Muscle of arm (tissue), 14 donors: ENCODE measurements at places on chromosomes 2 and 18.

- DNase-seq: no peak
Measured at GRCh38 chr2:98348066-98348561, 1.9 kb downstream of the CNGA3 start.

- DNase-seq: no peak
Measured at GRCh38 chr18:25669741-25670140, 317.8 kb upstream of the ZNF521 start.

- DNase-seq: no peak
Measured at GRCh38 chr2:120673571-120674061, 62.1 kb upstream of the GLI2 start.

DNA sequence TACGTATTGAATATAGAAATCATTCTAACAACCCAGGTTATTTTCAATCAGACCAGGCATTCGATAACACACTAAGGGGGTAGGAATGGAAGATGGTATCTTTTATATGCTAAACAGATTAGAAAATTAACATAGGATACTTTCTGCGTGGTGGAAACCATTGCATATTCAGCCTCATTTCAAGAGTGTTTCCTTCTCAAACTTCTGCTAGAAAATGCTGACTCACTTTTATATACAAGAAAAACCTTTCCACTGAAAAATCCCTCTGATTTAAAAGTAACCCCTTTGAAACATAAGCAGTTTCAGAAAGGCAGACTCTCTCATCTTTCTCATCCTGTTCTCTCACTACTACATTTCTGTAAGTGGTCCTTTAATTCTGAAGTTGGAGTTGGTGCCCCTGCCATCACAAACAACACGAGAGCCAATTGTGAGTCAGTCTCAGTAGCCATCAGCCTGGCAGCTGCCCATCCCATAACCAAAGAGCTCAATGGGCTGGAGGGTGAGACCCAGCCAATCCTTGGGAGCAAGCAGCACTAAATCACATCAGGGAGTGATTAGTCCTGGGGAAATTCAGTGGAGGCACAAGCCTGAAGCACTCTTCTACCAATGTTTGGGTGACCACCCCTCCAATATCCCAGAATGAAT, 343.1 kb downstream of the CELF4 start:
- no peak for DNase-seq

GRCh38 chr2:189444322-189444721, 3.0 kb downstream of the WDR75 start:
- no peak for DNase-seq

- no peak for DNase-seq
Measured at GRCh38 chr2:47833516-47833968, 50.6 kb downstream of the MSH6 start.

- peak; percentile 4 for DNase-seq
Measured at GRCh38 chr2:183665425-183665824, 541.2 kb downstream of the NUP35 start.

DNA sequence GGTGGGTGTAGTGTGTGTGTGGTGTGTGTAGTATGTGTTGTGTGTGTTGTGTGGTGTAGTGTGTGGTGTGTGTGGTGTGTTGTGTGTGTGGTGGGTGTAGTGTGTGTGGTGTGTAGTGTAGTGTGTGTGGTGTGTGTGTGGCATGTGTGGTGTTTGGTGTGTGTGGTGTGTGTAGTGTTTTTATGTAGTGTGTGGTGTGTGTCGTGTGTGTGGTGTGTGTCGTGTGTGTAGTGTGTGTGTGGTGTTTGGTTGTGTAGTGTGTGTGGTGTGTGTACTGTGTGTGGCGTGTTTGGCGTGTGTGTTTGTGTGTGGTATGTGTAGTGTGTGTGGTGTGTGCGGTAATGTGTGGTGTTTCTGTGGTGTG, 4.7 kb upstream of the RTP5 start:
- DNase-seq: no peak

DNA sequence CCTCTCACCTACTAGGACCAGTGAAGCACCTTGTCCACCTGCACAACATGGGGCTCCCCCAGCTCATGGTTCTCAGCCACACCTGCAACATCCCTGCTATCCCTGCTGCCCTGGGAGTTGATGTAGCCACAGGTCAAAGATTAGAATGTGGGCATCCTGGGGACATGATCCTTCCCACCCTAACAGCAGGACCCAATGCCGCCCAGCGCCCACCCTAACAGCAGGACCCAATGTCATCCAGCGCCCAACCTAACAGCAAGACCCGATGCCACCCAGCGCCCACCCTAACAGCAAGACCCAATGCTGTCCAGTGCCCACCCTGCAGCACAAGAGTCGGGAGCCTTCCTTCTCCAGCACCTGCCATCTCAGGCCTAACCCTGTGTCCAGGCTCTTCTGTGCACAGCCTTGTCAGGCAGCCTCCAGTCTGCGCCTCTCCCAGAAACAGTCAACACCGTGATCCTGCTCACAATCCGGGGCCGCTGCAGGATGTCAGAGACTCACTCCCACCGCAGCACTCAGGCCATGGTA, 237.3 kb upstream of the SALL3 start:
- DNase-seq: no peak

DNA sequence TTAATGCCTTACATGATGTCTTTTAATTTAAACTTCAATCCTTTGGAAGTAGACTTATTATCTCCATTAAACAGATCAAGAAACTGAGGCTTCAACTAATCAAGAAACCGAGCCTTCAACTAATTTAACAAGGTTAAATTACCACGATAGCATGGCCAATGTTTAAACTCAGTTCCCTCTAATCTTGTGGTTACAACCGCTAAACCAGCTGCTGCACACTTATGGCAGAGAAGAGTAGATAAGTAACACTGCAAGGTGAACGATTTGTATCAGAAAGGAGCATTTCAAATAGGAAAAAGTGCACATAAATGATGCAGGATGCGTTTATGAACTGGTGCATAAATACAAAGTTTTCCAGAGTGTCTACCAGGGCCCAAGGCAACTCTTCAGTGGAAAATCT, 144.6 kb upstream of the CAVIN2 start:
- DNase-seq: no peak

DNA sequence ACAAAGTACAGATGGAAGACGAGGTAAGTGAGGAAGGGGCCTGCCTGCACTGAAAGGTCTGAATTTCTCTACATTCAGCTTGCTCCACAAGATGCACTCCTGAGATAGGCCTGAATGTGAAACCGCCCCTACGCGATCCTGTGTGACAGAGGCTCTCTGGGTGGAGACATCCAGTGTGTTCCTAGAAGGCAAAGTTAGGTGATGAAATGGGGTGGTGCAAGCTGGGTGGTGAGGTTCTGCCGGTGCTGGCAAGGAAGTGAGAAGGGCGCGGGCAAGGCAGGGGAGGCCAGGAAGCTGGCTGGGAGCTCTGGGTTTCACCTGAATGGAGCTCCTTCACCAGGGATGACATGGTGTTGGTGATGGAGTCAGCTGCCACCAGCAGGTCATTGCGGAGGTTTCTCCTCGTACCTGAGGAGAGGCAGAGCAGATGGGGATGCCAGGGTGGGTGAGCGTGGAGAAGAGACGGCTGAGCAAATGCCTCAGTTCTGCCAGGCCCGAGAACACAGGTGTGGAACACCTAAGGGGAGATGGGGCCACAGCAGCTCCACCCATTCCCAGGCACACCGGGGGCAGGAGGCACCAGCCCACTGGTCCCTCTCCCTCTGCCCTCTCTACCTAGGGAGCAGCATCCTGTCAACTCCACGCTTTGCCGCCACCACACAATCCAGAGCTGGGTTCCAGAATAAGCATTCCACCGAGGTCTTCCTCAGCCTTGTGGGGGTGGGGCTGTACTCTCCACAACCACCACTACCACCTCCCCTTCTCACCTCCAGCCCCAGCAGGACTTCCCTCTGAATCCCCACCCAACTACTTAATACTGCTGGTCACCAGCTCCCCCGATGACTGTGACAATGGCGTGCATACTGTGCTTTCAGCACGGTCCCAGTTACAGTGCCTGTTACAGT, 45.5 kb upstream of the DNMT3A start:
- no peak for DNase-seq

DNA sequence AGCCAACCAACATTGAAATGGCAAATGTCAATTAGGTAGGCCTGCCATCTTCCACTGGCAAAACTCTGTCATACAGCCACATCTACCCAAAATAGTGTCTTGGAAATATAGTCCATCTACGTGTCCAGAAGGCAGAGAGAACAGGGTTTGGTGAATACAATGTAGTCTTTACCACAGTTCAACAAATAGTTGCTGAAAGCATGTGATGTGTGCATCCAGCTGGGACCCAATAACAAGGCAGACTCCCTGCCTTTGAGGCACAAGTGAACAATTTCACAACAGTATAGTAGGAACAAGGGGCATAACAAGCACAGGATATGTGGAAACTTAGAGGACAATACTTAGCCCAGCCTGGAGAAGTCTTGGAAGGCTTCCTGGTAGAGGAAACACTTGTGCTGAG, 72.6 kb downstream of the EVA1A start:
- DNase-seq: no peak

DNA sequence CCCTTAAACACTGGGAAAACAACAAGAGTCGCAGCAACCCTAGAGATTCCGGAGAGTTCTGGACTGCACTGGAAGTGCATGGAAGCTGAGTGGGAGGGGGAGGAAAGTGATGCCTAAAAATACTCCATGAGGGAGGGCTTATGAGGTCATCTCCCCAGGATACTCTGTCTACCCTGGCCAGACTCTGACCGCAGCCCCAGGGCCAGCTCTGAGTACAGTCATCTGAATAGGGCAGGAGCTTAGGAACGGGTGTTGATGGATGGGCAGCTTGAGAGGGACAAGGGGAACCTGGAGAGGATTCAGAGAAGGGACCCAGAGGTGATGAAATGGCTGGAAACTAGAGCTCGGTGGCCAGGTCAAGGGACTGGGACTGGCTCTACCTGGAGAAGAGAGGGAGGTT, 79.3 kb upstream of the IGFBP5 start:
- no peak for DNase-seq

DNA sequence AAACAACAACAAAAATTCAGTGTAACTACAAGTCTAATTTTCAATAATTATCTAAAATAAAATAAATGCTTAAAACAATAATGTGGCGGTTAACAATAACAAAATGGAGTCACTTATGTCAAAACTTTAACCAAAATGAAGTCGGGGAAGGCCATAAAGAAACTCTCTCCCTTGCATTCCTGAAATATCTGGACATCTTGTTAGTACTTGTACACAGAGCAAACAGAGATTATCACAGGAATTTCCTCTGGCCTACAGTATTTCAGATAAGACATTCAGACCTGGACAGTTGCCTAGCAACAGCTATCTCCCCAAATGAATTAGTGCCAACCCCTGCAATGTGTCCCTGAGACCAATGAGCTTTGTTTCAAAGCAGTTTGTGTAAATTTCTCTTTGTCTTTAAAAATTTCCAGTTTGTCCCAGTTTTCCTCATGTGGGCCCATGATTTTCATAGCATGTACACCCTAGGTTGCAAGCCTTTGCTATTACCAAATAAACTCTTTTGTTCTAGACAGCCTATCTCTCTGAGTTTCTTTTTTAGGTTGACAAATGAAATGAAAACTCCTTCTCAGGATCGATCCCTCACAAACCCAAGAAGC, 68.6 kb downstream of the EXOC6B start:
- no peak for DNase-seq

DNA sequence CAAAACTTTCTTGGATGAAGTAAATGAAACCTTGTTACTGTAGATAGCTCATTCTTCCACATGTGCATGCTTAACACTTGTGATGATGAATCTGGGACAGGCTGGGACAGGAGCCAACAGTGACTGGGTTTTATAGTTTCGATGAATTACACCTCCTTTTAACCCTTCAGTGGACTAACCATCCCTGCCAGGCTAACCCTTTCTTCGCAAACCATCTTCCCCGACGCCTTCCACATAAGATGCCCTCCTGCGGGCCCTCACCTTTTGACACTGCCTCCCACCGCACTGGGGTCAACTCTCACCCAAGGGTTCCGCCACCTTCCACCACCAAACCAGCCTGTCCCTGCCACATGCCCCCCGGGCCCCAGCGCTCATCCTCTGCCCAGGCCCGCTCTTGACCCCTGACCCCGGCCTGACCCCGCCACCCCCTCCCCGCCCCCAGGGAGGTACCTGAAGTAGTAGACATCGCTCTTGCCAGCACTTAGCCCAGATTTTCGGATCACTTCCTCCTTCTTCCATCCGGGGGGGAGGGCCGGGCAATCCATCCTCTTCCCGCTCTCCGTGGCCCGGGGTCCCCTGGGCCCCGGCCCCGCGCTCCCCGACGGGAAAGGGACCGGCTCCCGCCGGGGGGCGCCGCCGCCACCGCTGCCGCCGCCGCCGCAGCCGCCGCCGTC, 764 bp downstream of the MBD2 start:
- peak; percentile 81 for DNase-seq

DNA sequence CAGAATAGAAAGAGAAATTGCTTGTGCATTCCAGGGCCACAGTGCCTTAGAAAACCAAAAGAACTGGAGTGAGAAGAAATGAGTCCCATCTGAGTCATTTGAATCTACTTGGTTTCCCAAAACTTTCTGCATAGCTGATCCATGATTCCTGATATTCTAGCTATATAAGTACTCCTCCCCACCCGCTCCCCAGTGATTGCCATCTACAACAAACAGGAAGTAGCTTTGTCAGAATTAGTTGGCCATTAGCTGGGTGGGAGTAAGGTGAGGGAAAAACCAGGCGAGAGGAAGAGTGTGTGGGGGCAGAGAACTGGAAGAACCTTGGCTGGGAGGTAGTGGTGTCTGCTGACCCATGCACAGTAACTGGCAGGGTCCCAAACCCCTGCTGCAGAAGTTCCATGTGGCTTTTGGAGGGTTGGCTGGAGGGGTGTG, 122.1 kb downstream of the ACAA2 start:
- no peak for DNase-seq

- DNase-seq: no peak
Measured at GRCh38 chr18:74200780-74201179, 52.5 kb downstream of the TIMM21 start.

DNA sequence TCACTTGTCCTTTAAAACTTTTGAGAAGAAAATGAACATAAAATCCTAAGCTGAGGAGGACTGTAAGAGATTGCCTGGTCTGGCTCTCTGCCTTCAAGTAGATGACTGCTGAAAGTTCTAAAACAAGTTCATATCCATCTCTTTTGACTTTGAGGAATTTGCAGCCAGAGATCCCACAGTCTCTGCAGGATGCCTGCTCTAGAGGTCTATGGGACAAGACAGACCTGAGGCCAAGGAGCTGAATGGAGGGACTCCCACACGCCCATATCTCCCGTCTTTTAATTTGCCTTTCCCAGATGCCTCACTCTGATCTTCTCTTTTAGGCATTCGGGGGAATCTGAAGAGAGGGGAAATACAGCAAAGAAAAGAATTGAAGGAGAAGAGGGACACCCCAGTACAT, 255.9 kb upstream of the RASGRP3 start:
- no peak for DNase-seq

GRCh38 chr18:32920796-32921787, 148.3 kb upstream of the KLHL14 start:
- DNase-seq: no peak

DNA sequence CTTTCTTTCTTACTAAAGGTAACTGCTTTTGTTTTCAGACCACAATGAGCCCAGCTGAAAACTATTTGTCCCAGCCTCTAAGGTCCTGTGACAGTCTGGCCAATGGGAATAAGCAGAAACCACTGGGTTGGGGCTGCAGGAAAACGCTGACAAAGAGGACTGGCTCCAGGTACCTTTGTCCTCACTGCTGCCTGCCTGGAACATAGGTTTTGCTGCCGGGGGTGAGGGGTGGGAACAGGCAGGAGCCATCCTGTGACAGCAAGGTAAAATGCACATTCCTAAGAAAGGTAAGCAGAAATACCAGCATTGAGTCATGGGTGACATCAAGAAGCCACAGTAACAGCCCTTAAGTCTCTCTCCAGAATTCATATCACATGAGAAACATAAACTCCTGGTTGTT, 21.6 kb downstream of the PTPN2 start:
- DNase-seq: no peak

GRCh38 chr2:75336451-75336850, 137.1 kb upstream of the TACR1 start:
- no peak for DNase-seq

GRCh38 chr2:177394594-177394973, 2.0 kb downstream of the AGPS start:
- no peak for DNase-seq
